ENCODE measurements at places on chromosomes 1 and 21.

GRCh38 chr1:12200208-12200607 is 29.6 kb upstream of the VPS13D start:
- no peak for DNase-seq

- no peak for DNase-seq
Measured at GRCh38 chr1:24392982-24393650, 20.5 kb downstream of the STPG1 start.

DNA sequence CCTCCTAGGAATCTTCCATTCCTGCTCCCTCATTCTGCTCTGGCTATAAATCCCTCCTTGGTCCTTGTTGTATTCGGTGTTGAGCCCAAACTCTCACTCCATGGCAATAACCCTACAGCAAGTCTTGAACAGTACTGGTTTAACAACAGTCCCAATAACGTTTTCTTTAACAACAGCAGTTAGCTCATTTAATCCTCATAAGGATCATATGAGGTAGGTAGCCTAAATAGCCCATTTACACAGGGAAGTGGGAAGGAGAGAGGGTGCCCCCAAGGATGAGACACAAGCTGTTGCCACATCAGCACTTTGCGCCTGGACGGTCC is 444 bp upstream of the AGTRAP start:
- DNase-seq: no peak

DNA sequence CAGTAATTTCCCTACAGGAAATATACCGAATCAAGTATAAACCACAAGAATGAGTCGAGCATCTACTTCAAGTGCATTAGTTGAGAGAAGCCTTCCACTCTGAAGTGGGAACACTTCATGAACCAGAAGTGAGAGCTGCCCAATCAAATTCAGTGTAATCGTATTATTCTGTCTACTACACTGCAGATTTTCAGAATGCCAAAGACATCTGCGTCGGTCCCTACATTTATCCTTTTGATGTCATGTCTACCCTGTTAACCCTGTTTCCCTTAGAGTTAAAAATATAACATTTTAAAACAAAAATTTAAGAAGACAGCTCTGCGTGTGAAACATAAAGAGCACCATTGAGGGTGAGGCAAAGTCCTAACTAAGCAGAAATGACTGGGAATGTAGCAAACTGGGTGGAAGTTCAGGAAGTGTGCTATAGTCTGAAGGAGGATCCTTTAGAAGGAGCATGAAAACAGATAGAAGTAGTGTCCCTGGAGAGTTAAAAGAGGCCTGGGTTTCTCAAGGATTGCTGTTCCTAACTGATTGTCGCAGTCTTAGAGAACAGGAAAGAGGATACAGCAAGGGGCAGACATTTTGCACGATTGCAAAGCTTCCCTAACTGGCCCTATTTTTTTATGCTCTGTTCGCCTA is 291.2 kb downstream of the PTPRC start:
- DNase-seq: no peak

- no peak for DNase-seq
Measured at GRCh38 chr1:184624051-184624450, 130.6 kb downstream of the EDEM3 start.

GRCh38 chr1:215792446-215792845 is 225.3 kb downstream of the KCTD3 start:
- no peak for DNase-seq

DNA sequence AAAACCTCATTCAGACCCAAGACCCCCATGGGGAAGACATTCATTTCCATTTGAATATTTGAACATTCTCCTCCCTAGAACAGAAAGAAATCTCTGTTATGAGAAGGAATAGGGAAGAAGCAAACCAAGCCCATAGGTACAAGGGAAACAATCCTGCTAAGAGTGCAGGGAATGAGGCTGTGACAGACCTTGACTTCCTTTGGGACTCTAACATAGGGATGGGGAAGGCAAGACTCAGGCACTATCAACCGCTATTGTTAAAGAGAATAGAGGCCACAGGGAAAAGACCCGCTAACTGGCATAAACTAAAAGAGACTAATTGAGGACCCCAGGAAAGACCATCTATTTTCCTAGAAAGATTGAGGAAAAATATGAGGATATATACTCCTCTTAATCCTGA is 117.8 kb upstream of the BRINP3 start:
- DNase-seq: no peak

DNA sequence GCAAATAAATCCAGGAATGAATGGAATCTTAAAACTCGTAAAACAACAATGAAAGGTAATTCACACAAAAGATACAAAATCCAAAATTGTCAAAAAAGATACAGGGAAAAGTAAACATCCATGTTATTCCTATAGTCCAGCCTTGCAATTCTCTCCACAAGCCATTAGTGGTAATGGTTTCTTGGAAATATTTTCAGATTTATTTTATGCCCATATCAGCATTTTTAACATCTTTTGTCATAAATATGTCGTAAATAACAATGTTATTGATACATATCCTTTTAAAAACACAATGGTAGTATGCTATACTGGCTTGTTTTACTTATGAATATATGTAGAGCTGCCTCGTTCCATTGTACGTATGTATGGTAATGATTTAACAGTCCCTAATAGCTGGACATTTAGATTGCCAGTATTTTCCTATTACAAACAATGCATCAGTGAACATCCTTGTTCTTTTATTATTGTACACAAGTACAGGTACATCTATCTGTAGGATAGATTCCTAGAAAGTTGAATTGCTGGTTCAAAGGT is 30.6 kb downstream of the DNTTIP2 start:
- no peak for DNase-seq

DNA sequence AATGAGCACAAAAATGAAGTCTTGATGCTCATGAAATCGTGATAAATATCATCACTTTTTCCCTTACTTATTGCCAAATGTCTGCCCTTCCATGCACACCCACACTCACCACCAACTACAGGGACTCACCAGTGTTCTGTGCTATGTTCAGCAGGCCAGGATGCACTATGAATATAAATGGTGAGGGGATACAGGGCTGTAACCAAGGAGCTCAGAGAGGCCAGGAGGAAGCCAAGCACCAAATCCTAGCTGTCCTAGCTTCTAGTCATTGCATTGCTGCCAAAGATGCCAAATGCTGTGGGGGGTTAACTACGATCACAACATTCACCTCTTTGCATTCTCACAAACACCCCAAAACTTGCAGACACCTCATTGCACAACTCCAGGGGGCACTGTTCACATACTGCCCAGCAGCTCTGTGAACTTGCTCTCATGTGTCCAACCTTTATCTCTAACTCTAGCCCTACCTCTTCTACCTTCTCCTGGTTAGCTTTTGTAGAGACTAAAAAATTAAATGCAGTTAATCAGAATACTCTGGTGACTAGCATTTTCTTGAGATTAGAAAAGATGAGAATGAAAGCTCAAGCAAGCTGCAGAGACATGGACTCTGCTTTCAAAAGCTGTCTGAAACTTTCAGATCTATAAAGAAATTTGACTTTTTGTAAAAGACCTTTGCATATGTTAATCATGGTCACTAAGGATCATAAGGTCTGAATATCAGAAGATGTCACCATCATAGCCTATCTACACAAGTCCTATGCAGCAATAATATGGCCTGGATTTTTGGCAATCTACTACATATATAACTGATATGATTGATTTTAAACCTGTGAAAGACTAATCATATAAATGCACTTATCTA is 13.9 kb upstream of the KIF14 start:
- no peak for DNase-seq

DNA sequence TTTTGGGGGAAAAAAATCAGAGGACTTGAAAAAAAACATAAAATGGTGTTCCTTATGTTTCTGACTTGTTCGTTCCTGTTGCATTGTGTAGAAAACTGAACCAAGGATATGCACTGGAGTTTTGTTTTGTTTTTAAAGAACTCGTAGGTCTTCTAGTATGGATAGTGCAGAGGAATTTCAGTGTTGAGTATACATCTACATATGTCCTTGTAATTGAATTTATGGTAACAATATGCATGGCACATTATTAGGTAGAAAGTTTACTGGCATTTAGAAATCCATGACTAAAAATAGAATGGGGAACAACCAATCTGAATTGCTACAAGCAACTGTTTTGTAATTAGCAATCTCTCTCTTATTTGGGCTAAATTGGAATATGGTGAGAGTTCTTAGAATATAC is 188.3 kb upstream of the ZRANB2 start:
- DNase-seq: no peak

- no peak for DNase-seq
Measured at GRCh38 chr21:45630876-45631275, 12.6 kb upstream of the PCBP3 start.

DNA sequence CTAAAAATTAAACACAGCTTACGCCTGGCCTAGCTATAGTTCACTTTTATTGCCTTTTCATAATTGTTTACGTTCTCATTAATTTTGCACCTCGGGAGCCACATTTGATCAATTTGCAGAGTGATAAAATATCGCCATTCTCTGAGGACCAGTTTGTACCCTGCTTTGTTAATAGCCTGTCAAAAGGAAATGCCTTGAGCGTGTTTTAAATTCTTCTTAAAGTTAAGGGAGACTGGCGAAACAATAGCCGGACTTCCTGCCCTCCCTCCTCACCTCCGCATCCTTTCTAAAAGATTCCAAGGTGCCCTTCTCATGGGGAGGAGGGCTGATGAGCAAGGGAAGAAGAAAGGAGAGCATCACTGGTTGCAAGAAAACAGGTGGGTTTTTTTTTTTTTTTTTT is 271.6 kb downstream of the KCNJ6 start:
- no peak for DNase-seq

GRCh38 chr1:50605186-50605875 is 182.1 kb upstream of the DMRTA2 start:
- no peak for DNase-seq

DNA sequence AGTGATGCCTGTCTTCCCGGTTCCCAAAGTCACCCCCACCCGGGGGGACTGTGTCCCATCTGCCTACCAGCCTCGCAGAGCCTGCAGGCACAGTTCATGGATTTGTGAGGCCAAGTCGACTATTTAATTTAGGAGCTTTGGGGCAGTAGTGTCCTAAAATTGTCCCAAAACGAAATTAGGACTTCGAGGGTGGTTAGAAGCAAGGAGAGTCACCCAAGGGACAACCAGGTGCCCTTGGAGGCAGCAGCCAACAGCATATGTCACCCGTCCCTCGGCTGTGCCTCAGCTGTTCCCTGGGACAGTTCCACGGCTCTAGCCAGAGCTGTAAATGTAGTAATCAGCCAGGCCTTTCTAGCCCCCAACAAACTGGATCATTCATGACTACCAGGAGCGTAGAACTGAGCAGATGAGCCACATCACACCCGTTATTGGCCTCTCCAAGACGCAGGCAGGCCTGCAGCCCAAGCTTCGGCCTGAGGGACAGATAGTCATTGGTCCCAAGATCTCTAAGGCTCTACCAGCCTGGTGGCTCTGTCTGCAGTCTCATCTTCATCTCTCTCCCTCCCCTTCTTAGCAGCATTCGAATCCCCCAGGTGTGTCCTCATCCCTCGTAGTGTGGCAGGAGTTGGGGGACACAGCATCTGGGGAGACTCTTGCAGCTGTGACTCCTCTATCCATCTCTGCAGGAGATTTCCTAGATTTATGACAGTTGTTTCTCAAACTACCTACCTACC is 2.9 kb downstream of the PAX7 start:
- no peak for DNase-seq

DNA sequence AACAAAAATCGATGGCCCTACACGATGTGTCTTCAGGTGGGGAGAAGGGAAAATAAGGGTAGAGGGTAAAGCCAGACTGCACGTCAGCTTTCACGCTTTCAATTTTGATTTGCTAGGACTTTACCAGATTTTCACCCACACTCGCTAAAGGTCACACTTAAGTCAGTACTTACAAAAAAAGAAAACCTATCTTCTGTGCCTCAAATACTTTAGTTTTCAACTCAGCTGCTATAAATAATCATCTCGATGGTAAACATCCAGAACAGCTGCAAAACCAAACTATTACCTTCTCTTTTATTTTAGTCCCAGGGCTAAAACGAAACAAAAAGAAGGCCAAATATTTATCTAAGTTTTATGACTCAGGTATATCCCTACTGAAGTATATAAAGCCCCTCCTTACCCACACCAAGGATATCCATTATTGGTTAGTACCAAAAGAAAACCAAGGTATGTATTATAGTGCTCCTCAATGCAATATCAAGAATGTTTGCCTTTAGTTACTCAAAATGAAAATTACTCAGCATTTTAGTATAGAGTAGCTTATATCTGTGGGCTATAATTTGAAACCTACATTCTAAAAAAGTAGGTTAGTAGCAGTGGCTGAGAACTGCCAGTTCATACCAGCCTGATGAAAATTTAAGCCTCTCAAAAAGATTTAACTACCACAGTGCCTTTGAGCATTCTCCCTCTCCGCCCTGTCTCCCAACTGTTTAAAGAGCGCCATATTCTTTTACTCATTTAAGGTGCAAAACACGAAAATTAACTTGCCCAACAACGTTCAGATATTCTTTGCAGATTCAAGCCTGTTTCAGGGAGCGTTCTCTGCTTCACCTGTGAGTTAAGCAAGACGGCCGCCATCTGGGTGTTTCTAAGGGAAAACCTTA is 1.5 kb downstream of the CSDE1 start:
- DNase-seq: no peak

GRCh38 chr1:119541389-119541788 is 34.4 kb downstream of the HSD3B1 start:
- DNase-seq: no peak

DNA sequence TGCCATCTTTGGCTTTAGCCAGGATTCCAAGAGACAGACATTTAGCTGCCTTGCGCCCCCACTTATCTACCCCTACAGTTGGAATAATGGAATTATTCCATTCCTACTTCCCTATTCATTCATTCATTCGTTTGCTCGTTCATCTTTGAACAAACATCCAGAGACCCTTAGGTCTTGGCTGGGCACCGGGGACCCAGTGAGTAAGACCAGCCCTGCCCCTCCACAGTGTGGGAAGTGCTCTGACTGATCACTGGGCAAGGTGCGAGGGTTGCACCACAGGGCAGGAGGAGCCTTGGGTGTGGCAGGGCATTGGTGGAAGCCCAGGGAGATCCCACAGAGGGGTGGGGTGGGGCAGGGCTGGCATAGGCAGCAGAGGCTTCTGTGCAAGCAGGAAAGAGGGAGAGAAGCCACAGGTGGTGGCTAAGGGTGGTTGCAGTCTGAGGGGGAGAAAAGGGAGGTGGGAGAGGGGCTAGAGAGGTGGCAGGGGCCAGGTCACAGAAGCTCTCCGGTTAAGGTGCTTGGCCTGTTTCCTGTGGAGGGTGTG is 35.0 kb upstream of the TMEM61 start:
- DNase-seq: no peak

DNA sequence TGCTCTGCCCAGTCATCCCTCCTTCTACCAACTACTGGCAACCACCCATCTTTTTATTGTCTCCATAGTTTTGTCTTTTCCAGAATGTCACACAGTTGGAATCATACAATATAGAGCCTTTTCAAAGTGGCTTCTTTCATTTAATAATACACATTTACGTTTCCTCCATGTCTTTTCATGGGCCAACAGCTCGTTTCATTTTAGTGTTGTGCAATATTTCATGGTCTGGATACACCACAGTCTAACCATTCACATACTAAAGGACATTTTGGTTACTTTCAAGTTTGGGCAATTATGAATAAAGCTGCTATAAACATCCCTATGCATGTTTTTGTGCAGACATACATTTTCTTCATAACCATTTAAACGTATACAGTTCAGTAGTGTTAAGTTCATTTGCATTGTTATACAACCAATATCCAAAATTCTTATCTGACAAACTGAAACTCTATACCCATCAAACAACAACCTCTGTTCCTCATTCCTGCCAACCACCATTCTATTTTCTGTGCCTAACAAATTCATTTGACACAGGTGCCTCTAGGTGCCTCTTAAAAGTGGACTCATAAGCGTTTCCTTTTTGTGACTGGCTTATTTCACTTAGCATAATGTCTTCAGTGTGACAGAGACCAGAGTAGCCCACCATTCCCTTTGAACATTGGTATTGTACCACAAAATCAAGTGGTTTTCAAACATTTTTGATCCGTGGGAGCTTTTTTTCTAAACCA is 138.1 kb downstream of the NR5A2 start:
- DNase-seq: no peak

- DNase-seq: no peak
Measured at GRCh38 chr1:84247425-84248220, 53.9 kb upstream of the SAMD13 start.
